HT-29 (cell line): ENCODE measurements at places on chromosomes 4 and X. TPM values are rescaled to one million over a fixed set of nuclear protein-coding genes. Genes with fewer than 3 reads are reported as not detected.

USP51 gene
- not detected in 2 replicates for total RNA-seq

MBTPS2 gene
- total RNA-seq: 1.7 and 3.7 TPM in 2 replicates

GSTCD gene
- total RNA-seq: 12.0 and 25.4 TPM in 2 replicates

TSPAN6 gene
- total RNA-seq: 9.2 and 9.5 TPM in 2 replicates

TMPRSS11A gene
- not detected in 2 replicates for total RNA-seq

ETDB gene
- total RNA-seq: not detected in 2 replicates

ARX gene
- not detected in 2 replicates for total RNA-seq

ADH6 gene
- total RNA-seq: 0.13 and 0.47 TPM in 2 replicates

DNA sequence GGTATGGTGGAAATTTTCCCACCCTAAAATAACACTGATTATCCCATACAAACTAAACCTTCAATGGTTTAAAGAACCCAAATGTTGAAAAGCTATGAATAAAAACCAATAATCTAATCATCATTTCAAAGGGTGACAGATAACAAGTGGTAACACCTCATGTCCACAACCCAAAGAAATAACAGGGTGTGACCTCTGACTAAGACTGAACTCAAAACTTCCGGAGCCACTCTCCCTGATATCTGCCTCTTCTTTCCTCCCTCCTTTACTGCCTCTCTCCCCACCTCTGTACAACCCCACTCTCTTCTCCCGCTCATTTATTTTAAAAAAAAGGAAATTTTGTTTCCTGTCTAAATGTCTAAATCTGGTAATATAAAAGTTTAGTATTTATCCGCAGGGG lies 11.5 kb downstream of the FBXW7 start:
- no peak for DNase-seq

- no peak for DNase-seq
Observed at GRCh38 chr4:8549352-8549931, 30.8 kb upstream of the GPR78 start.

DNA sequence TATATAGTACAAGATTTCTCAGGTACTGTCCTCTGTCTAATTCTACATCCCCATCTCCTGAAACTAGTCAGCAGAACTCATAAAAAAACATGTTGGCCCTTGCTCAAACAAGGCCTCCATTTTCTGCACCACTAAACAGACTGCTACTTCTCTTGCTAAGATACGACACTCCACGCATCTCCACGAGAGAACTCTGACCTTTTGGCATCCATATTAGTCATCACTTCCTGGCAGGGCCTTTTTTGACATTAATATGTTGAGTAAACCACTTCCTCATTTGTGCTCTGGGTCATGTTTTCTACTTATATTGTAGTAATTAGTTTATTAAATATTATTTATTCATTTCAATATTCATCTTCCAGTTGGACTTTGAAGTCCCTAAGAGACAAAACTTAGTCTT lies 65.6 kb downstream of the DCAF8L1 start:
- no peak for DNase-seq

- peak; percentile 56 for DNase-seq
Observed at GRCh38 chr4:153233761-153234371, 29.6 kb downstream of the TRIM2 start.

- DNase-seq: no peak
Observed at GRCh38 chr4:175424111-175424510, 388.0 kb downstream of the GPM6A start.

- no peak for DNase-seq
Observed at GRCh38 chrX:150409964-150410363, 46.8 kb downstream of the MAMLD1 start.

DNA sequence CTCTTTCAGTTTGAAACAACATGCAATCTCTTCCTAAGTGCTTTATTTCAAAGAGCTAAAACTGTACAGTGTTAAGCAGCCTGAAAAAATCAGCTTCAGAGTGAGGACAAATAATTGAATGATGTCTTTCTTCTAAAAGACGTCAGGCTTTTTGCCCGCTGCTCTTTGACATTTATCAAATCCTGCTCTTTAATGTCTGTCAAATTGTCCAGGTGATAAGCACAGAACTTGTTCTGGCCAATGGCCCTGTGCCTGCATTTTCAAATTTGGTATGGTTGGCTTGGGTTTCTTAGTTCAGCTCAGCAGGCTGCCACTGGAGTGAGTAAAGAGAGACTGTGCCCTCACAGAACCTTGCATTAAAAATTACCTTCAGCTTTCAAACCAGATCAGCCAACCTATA lies 712.9 kb upstream of the LCORL start:
- no peak for DNase-seq

GRCh38 chr4:158350161-158350560 lies 139.9 kb downstream of the TMEM144 start:
- no peak for DNase-seq

GRCh38 chr4:42083816-42084215 lies 68.6 kb downstream of the BEND4 start:
- no peak for DNase-seq

DNA sequence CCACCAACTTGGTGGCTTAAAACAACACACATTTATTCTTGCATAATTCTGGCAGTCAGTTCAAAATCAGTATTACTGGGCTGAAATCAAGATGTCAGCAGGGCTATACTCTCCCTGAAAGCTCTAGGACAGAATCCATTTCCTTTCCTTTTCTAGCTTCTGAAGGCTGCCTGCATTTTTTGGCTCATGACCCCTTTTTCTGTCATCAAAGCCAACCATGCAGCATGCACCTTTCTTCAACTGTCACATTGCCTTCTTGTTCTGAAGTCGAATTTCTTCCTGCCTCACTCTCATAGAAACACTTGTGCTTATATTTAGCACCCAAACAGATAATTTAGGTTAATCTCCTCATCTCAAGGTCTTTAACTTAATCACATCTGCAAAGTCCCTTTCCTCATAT lies 79.8 kb upstream of the PPP1R2C start:
- DNase-seq: no peak

- DNase-seq: no peak
Observed at GRCh38 chr4:127641524-127641923, 8.8 kb downstream of the INTU start.

DNA sequence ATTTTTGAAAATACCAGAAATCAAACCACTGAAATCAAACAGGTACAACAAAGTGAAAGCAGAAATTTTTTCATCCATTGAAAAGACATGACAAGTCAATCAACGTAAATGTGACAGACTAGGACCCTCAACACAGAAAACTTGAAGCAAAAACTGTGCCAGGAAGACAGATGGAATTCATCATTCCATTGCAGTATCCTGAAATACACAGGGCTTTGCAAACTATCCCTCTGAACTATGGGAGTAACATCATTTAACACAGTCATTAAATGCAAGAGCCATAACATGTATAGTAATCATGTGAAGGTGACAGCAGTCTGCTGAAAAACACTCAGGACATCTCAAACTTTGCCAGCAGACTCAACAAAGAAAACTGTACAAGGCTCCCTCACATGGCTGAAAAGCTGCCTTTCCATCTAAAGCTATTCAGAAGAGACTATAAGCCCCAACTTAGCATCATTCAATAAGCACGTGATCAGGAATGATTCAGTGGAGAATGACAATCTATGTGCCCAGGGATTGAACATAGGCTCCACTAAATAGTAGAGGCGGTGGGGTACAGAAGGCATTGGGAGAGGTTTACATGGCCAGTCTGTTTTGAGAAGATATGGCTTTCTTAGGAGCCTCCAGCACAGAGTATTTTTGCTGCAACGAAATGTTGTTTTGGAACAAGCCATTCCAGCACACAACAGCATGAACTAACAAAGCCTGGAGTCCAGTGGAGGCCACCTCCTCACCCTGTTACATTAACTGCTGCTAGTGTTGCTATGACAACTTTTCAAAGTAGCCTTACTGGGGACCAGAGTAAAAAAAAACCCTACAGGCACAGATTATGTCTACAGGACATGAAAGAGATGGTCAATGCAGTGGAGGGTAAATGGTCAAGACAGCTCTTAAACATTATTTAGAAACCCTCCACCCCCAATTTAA lies 274.5 kb upstream of the NOCT start:
- DNase-seq: no peak

DNA sequence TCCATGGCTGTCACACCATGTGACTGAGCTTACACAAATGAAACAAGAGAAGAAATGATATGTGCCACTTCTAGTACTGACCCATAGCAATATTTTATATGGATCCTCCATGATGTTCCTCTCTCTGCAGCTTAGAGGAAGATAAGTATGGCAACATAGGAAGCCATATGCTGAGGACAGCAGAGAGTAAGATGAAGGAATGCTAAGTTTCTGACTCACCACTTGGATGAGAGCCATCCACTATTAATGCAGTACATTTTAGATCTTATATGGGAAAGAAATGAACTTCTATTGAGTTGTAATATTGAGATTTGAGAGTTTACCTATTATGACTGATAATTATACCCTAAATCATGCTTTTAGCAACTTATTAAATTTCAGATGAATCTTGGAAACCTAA lies 386.9 kb upstream of the MAOA start:
- peak; percentile 24 for DNase-seq

- no peak for DNase-seq
Observed at GRCh38 chr4:4427121-4427870, 40.4 kb downstream of the NSG1 start.

- no peak for DNase-seq
Observed at GRCh38 chrX:150365990-150366911, 3.1 kb downstream of the MAMLD1 start.

DNA sequence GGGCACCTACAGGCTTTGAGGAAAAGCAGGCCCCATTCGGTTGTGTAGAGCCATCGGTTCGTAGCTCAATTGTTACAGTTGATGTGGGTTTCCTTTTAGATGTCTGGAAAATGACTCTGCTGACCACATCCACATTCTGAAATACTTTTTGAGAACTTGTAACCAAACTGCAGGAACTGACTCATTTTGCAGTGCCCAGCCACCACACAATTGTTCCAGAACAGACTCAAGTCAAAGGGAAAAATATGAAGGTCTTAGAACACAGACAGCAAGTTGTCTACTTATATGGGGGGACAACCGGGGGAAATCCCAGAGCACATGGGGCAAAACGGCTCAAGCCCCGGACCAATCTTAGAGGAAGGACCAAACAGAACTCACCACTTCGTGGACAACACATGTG lies 557.6 kb upstream of the DIPK2B start:
- no peak for DNase-seq

GRCh38 chr4:67346654-67347053 lies 198.6 kb downstream of the CENPC start:
- DNase-seq: no peak

- DNase-seq: no peak
Observed at GRCh38 chrX:8868906-8869305, 67.7 kb upstream of the FAM9A start.

- DNase-seq: no peak
Observed at GRCh38 chr4:73415807-73416238, 11.7 kb downstream of the ALB start.

- DNase-seq: no peak
Observed at GRCh38 chrX:12228862-12229261, 90.6 kb downstream of the FRMPD4 start.
